ENCODE measurements at places on chromosomes 1 and 21.

DNA sequence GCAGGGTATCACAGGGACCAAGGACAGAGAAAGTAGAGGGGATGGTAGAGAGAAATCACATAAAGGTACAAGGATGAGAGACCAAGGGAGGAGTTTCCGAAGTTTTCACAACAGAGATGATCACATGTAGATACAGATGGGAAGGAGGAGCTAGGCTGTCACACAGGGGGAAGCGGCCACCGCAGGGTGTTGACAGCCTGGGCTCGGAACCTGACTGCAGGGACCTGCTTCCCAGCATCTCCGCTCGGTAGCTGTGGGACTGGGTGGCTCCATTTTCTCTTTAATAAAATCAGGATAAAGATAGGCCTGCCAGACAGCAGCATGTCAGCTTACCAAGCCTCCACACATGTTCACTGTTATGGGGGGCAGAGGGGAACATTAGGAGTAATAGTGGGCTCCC lies 32.3 kb downstream of the CDCA8 start:
- DNase-seq = no peak

GRCh38 chr1:84668185-84668584 lies 22.1 kb downstream of the SSX2IP start:
- no peak for DNase-seq

- DNase-seq = no peak
Observed at GRCh38 chr1:113517983-113518382, 127.7 kb downstream of the MAGI3 start.

DNA sequence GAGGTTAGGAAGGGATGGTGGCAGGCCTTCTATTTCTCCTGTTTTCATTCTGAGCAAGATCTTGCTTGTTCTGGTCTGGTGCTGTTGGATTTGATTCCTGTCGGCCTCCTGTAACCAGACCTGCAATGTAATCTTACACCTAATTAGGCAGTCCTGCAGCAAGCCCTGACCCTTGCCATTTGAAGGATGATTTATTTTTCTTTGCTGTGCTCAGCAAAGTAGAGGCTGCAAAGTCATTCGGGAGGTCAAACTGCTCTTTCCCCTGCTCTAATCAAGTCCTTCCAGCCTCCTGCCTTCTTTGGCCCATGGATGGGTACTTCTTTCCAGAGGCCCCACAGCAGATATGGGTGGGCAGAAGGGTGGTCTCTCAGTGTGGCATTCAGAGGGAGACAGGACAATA lies 417.7 kb upstream of the USP24 start:
- DNase-seq = no peak

DNA sequence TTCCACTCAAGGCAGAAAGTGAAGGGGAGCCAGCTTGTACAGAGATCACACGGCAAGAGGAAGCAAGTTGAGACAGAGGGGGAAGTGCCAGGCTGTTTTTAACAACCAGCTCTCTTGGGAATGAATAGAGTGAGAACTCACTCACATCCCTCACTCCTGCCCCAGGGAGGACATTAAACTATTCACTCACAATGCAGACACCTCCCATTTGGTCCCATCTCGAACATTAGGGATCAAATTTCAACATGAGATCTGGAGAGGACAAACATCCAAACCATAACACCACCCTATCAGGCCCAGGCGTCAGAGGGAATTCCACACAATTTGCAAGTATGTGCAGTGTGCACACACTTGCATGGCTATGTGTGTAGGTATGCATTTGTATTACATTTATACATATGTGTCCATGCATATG lies 62.7 kb downstream of the DMAP1 start:
- no peak for DNase-seq

- no peak for DNase-seq
Observed at GRCh38 chr1:230072296-230072695, 5.3 kb downstream of the GALNT2 start.

DNA sequence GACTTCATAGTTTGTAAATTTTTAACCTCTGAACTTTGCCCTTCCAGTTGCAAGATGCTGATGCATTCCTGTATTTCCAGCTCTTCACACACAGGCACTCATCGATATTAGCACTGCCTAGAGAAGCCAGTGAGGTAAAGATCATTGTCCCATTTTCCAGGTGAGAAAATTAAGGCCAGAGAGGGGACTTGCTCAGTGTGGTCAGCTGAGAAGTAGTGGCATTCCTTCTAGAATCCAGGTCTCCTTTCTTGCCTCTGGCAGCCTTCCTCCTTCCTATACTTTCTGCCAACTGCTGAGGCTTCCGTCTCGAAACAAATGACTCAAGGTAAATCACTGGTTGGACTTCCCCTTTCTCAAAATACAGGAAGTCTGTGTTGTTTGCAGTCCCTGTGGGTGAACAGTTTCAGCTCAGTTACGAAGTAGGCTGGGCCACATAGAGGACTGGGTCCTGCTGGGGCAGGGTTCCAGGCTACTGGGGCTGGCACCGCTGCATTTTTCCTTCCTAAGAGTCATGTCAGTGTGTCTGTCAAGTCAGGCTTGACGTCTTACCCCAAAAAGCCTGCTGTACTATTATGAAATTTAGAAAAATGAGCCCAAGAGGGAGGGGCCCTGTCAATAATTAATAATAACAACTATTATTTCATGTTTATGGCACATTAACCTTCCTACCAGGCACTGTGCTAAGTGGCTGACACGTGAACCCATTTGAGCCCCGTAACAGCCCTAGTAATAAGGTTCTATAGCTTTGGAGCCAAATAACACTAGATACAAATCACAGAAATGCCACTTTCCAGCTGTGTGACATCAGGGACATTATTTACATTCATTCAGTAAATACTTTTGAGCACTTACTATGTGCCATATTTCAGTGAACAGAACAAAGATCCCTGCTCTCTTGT lies 16.6 kb upstream of the RNF19B start:
- DNase-seq = peak; percentile 70
